ENCODE measurements at places on chromosomes 5 and 9.
A peak's percentile ranks its signal among the peaks of the same experiment; 100 is the strongest.

DNA sequence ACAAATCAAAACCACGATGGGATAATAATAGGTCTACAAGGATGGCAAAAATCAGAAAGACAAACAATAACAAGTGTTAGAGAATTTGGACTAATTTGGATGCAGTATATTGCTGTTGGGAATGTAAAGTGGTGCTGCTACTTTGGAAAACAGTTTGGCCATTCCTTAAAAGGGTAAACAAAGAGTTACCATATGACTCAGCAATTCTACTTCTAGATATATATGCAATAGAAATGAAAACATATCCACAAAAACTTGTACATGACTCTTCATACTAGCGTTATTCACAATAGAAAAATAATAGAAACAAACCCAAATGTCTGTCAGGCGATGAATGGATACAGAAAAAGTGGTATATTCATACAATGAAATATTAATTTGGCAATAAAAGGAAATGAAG lies 58.3 kb downstream of the JAK2 start:
- no peak for DNase-seq

DNA sequence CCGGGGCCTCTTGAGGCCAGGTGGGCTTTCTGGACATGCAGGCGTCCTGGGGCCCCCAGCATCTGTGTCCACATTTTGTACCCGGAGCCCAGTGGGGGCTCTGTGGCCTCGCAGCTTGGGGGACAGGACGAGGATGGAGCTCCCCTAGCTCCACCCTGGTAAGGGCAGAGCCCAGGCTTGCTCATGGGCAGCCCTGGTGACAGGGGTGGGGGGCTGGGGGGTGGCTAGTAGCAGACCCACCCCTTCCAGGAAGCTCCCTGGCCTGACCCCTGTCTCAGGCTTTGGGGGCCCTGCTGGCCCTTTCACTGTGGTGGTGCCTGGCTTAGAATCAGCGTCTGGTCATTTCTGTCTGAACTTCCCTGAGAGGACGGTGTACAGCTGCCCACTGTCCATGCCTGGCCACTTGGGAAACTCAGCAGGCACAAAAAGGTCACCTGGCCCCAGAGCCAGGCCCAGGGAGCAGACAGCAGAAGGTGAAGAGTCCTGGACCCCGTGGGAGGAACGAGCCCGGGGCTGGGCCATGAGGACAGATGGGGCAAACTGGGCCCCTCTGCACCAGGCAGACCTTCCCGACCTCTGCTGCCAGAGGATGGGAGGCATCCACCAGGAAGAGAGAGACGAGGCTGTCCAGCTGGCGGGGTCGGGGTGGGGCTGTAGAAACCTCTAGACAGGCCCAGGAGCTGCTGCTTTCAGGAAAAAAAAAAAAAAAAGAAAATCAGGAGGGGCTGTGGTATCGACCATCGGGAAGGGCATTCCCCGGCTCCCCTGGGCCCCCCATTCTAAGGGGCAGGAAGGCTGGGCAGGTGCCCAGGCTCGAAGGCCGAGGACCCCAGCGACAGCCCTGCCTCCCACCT lies 52.8 kb downstream of the EXD3 start:
- DNase-seq, result no peak

DNA sequence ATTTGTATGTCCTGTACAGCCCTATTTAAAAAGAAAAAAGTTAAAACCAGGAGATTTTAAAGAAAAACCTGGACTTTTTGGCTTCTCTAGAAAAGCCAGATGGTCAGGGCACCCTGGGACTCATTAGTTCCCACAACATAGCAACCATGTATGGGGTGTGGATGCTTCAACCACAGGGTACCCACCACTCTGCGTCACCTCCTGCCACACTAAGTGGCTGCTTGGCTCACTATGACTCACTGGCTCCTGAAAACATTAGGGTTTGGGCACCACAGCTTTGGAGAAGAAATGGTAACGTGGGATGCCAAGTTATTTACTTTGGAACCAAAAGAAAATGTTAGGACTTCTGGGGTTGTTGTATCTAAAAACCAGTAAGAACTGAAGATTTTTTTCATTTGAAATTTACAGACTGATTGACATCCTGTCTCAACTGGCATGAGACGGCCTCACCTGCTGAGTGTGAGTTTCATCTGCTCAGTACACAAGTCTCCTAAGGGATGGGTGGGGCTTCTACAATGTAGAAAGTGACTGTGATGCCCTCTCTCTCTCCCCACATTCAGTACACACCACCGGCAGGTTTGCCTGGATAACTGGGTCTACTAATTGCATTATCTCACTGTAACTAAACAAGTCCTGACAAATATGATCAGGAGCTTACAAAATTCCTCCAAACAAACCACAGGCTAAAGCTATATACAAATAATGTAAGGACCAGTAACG lies 103.9 kb downstream of the ESM1 start:
- no peak for DNase-seq

- DNase-seq, result no peak
Measured at GRCh38 chr5:116518423-116518822, 56.2 kb downstream of the SEMA6A start.

GRCh38 chr9:130933114-130934046 lies 5.7 kb downstream of the FIBCD1 start:
- DNase-seq, result no peak

DNA sequence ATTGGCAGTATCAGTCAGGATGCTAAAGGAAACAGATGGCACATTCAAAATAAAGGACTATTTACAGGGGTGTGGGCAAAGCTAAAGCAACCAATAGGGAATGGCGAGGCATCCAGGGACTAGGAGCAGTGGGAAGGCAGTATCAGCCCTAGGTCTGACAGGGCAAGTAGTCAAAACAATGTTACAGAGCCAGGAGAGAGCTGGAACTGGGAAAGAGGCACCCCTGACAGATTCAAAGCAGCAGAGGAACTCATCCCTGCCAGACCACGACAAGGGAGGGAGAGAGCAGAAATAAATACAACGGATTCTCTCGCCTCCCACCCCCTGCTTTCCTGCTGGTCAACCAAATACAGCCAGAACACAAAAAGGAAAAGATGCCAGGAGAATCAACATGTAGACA lies 371.5 kb downstream of the NR2F1-AS1 start:
- DNase-seq, result no peak

GRCh38 chr5:151886546-151887275 lies 37.9 kb downstream of the GLRA1 start:
- DNase-seq, result no peak

DNA sequence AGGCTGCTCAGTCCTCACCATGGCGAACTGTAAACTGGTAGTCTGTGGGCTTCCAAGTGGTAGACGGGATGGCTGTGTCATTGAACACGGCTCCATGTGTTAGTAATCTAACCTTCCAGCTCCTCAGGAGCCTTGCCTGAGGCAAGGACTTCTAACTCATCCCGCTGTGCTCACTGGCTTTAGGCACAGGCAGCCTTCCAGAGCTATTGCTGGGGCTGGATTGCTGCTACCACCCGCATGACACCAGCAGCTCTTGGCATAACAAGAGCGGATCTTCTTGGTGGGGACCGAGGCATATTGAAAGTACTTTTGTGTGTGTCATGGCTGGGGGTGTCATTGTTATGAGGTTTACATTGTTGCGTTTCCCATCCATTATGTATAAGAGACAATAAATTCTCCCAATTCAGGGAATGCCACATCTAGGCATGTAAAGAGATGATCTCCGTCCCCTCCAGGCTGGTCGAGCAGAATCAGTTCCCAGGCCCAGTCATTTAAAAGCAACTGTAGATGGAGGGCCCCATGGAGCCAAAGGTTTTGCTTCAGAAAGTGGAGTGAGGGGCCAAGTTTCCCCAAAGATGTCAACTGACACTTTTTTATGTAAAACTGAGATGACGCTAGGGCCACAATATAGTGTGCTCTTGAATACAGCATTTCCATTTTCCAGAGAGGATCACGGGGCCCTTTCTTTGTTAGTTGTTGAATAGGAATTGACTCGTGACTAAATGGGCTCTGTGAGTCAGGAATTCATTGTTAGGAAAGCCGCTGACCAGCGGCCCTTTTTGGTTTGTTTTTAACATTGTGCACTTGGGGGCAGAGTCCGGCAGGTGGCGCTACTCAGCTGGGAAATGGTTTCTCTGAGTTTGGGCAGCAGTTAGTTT lies 759.5 kb downstream of the TAF11L14 start:
- peak; percentile 72 for DNase-seq

DNA sequence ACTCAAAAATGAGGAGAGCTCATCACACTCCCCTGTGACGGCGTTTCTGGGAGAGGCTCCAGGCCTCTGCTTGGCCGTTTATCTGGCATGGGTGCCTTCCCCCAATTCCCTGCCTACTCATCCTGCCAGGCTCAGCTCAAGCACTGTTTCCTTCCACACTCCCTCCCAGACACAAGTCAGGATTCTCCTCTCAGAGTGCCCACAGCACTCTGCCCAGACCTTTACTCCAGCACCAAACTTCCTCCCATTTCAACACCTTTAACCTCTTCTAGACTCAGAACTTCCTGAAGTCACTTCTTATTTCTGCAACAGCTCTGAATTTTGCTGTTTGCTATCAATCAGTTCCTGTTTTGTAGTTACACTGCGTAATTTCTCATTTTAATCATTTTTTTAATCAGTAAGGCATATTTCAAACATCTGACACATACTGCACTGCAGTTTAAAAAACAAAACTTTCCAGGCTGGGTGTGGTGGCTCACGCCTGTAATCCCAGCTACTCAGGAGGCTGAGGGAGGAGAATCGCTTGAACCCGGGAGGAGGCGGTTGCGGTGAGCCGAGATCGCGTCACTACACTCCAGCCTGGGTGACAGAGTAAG lies 16.0 kb downstream of the TRMO start:
- DNase-seq, result no peak

DNA sequence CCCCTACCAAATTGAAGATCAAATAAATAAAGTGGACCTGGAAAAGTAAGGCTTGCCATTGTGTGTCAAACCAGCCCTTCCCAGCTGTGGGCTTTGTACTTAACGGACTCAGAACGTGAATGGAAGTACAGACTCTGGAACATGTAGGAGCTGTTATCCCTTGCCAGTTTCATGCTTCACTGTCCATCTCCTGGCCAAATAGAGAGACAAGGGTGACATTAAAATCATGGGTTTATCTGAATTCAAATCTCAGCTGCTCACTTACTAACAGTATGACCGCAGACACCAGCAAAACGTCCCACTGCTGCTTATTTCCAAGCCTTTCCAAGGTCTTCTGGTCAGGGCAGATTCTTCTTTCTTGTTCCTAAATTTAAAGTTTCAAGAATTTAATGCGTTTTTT lies 52.2 kb downstream of the EXOSC2 start:
- no peak for DNase-seq

GRCh38 chr5:60504342-60504741 lies 195.6 kb downstream of the DEPDC1B start:
- DNase-seq, result no peak

DNA sequence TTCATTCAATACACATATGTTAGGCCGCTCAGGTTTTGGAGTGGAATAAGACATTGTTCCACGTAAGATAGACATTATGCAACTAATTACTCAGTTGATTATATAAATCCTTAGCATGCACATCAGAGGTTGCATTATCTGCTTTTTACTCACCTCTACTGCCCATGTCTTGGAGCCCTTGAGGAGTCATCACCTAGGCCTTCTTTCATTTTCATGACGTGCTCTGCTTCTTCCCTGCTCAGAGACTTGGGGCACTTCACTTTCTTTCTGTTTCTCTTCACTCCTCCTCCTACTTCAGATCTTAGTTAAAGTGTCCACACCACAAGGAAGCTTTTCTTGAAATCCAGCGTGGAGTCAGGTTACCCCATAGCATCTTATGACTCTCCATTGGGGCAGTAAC lies 241.1 kb downstream of the TLR4 start:
- no peak for DNase-seq

GRCh38 chr5:180179442-180180420 lies 29.3 kb downstream of the RASGEF1C start:
- no peak for DNase-seq

- no peak for DNase-seq
Measured at GRCh38 chr9:112970939-112971338, 41.1 kb downstream of the ZNF883 start.

DNA sequence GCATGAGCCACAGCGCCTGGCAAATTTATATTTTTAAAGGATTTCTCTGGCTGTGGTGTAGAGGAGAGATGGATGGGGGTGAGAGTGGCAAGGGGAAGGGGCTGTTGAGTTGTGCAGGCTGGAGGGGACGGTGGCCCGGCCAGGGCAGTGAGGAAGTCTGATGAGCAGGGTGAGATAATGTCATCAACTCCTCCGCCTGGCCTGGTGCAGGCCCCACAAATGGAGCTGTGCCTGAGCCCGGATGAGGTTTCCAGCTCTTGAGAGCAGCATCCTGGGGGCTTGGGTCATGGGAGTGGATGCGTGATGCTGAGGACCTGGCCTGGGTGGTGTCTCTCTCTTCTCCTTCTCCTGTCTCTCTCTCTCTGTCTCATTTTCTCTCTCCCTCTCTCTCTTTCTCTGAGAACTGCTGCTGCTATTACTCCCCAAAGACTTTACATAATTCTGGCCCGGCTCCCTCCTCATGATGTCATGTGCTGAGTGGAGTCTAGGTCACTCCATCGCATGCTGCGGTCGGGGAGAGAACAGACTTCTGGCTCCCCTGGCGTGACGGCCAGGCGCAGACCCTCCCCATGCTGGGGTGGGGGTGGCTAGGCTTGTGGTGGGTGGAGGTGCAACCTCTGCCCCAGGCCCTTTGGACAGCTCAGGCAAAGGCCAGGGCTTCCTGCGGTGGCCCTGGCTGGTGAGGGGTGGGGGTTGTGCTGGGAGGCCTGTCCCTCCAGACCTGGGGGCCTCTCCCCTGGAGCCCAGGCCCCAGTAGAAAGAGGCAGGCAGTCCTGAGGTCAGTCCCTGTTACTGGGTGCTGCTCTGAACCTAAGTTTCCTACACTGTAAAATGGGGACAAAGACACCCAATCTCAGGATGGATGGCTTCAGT lies 26.4 kb downstream of the FGF18 start:
- peak; percentile 91 for DNase-seq

GRCh38 chr5:147930769-147931168 lies 24.4 kb upstream of the C5orf46 start:
- no peak for DNase-seq

All from muscle of arm (tissue), 14 donors.